Neural crest cell (in vitro differentiated cells): ENCODE measurements at places on chromosomes 16 and 17.

- peak overlapping the region; percentile 64 for H3K4me3 ChIP-seq
- peaks cover 48% of the 10 kb centered on the region for H3K4me1 ChIP-seq
- DNase-seq, result no peak
Measured at GRCh38 chr17:17703140-17703919, 22.1 kb downstream of the RAI1 start.

GRCh38 chr17:40597156-40597555 lies 31.9 kb upstream of the CCR7 start:
- no peak overlapping the region for H3K27ac ChIP-seq
- H3K4me3 ChIP-seq, result no peak overlapping the region
- no peak for DNase-seq
- no peaks in the 10 kb centered on the region for H3K4me1 ChIP-seq
- no peaks in the 10 kb centered on the region for H3K36me3 ChIP-seq

- no peak for DNase-seq
- H3K27me3 ChIP-seq, result peaks cover 25% of the 10 kb centered on the region
- peaks cover 5% of the 10 kb centered on the region for H3K4me1 ChIP-seq
- H3K36me3 ChIP-seq, result no peaks in the 10 kb centered on the region
- no peak overlapping the region for H3K27ac ChIP-seq
Measured at GRCh38 chr16:27317738-27318391, 4.1 kb downstream of the IL4R start.

GRCh38 chr17:164303-165235 lies 16.9 kb downstream of the DOC2B start:
- no peaks in the 10 kb centered on the region for H3K36me3 ChIP-seq
- H3K4me3 ChIP-seq, result no peak overlapping the region
- peaks cover 5% of the 10 kb centered on the region for H3K4me1 ChIP-seq

- H3K4me3 ChIP-seq, result no peak overlapping the region
- no peaks in the 10 kb centered on the region for H3K4me1 ChIP-seq
- DNase-seq, result no peak
- no peak overlapping the region for H3K27ac ChIP-seq
- no peaks in the 10 kb centered on the region for H3K36me3 ChIP-seq
Measured at GRCh38 chr17:79579074-79579800, 31.6 kb downstream of the RBFOX3 start.

GRCh38 chr16:14320406-14320805 lies 249.3 kb downstream of the MRTFB start:
- no peaks in the 10 kb centered on the region for H3K36me3 ChIP-seq
- H3K4me3 ChIP-seq, result no peak overlapping the region
- DNase-seq, result no peak
- H3K4me1 ChIP-seq, result no peaks in the 10 kb centered on the region
- no peak overlapping the region for H3K27ac ChIP-seq

- peaks cover 35% of the 10 kb centered on the region for H3K36me3 ChIP-seq
- no peaks in the 10 kb centered on the region for H3K4me1 ChIP-seq
- H3K27ac ChIP-seq, result no peak overlapping the region
Measured at GRCh38 chr16:70665113-70665694, 18.8 kb downstream of the IL34 start.

GRCh38 chr17:27265333-27265732 lies 28.6 kb upstream of the WSB1 start:
- no peak for DNase-seq
- peaks cover 18% of the 10 kb centered on the region for H3K27me3 ChIP-seq
- no peaks in the 10 kb centered on the region for H3K4me1 ChIP-seq

DNA sequence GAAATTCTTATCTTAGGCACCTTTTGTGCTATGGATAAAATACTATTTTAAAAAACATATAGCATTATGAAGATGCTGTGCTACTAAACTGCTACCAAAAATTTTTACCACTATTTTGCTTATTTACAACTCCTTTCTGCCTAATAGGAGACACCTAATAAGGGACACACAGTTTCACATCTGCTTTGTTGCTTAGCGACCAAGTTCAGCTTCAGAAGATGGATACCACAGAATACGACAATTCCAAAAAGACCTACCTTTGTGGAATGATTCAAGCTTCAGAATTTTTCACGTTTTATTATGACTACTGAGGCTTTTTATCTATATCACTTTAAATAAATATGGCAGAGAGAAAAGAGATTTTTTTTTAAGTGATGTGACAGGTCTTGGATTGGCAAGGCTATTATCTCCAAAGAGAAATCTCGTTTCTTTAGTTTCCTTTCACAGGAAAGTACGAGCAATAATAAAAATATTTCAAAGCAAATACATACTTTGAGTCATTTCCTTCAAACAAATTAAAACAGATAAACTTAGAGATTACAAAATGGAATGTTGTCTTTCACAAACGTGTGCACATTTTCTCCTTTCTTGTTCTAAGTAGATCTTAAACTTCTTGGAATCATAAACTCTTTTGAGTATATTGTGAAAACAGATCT lies 35.4 kb downstream of the SPAG9 start:
- peaks cover 2% of the 10 kb centered on the region for H3K36me3 ChIP-seq
- no peak overlapping the region for H3K4me3 ChIP-seq
- no peak overlapping the region for H3K27ac ChIP-seq
- DNase-seq, result no peak
- H3K27me3 ChIP-seq, result no peaks in the 10 kb centered on the region

- no peak for DNase-seq
- H3K27ac ChIP-seq, result no peak overlapping the region
- H3K27me3 ChIP-seq, result peaks cover 22% of the 10 kb centered on the region
Measured at GRCh38 chr17:79830763-79831264, 8.4 kb downstream of the CBX4 start.

DNA sequence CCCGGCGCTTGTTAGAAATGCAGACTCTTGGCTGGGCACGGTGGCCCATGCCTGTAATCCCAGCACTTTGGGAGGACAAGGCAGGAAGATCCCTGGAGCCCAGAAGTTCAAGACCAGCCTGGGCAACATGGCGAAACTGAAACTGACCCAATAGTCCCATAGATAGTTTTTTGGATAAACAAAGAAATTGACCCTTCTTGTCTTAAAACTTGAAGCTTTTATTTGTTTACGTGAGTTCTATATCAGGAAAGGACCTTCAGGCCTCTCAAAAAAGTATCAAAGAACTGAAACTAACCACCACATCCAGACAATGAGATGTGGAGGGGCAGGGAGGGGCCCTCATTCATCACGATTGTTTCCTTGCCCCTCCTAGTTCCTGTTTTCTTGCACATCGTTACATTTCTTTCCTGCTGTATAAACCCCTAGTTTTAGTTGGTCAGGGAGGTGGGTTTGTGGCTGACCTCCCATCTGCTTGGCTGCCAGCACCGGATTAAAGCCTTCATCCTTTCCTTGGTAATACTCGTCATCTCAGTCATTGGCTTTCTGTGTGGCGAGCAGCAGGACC lies 29.9 kb upstream of the PRM1 start:
- no peak for DNase-seq
- H3K27me3 ChIP-seq, result peaks cover 2% of the 10 kb centered on the region
- no peaks in the 10 kb centered on the region for H3K36me3 ChIP-seq
- H3K4me1 ChIP-seq, result peaks cover 21% of the 10 kb centered on the region
- no peak overlapping the region for H3K4me3 ChIP-seq

GRCh38 chr16:30987581-30988190 lies 2.7 kb downstream of the HSD3B7 start:
- H3K4me1 ChIP-seq, result no peaks in the 10 kb centered on the region
- no peaks in the 10 kb centered on the region for H3K27me3 ChIP-seq
- H3K4me3 ChIP-seq, result no peak overlapping the region
- no peak overlapping the region for H3K27ac ChIP-seq
- DNase-seq, result no peak

DNA sequence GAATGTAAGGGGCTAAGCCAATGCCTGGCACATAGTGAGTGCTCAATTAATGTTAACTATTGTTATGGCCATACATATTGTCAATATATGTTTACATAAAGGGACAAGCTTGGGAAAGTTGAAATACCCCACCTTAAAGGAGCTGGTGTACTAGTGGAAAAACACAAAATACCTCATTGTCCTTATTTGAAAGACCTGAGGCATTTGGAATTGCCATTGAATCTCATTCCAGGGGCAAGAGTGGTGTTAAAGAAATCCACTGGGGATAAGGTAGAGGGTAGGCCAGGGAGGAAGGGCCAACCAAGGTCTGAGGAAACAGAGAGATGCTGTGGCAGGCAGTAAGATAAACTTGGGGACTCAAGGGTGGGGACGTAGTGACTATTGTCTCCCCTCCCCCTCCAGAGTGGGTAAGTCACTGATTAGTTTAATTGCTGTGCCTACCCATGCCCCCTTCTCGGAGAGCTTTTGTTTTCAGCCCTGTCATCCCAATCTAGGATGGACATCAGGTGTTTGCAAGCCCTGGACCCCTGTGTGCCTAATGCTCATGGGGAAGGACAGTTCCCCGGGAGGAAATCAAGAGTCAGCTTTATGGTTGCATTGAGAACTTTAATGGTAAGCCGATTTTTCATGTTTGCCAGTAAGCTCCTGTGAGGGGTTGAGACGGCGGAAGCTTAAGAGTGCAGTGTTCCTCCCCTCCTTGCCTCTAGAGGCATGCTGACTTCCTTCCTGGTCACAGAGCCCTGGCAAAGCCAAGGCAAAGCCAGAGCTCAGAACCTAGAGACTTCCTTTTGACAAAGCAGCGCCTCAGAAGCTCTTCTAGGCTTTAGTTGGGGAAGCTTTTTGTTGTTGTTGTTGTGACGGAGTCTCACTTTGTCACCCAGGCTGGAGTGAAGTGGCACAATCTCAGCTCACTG lies 2.5 kb upstream of the HEATR9 start:
- no peak for DNase-seq
- H3K27me3 ChIP-seq, result no peaks in the 10 kb centered on the region
- peaks cover 14% of the 10 kb centered on the region for H3K4me1 ChIP-seq
- peak overlapping the region; percentile 14 for H3K27ac ChIP-seq

GRCh38 chr17:78665952-78666920 lies 89.0 kb upstream of the DNAH17 start:
- H3K4me3 ChIP-seq, result no peak overlapping the region
- H3K36me3 ChIP-seq, result no peaks in the 10 kb centered on the region
- H3K27me3 ChIP-seq, result no peaks in the 10 kb centered on the region
- H3K27ac ChIP-seq, result no peak overlapping the region
- H3K4me1 ChIP-seq, result peaks cover 14% of the 10 kb centered on the region

- H3K4me1 ChIP-seq, result peaks cover 24% of the 10 kb centered on the region
- no peaks in the 10 kb centered on the region for H3K27me3 ChIP-seq
- peaks cover 1% of the 10 kb centered on the region for H3K36me3 ChIP-seq
- no peak for DNase-seq
Measured at GRCh38 chr16:28212532-28212873, 738 bp upstream of the XPO6 start.

GRCh38 chr16:74635303-74635702 lies 28.4 kb upstream of the GLG1 start:
- peaks cover 9% of the 10 kb centered on the region for H3K36me3 ChIP-seq
- H3K4me1 ChIP-seq, result no peaks in the 10 kb centered on the region
- H3K27ac ChIP-seq, result no peak overlapping the region
- no peak overlapping the region for H3K4me3 ChIP-seq
- no peaks in the 10 kb centered on the region for H3K27me3 ChIP-seq
- DNase-seq, result no peak

- DNase-seq, result peak; percentile 53
- peak overlapping the region; percentile 90 for H3K4me3 ChIP-seq
- H3K4me1 ChIP-seq, result peaks cover 60% of the 10 kb centered on the region
- H3K27ac ChIP-seq, result peak overlapping the region; percentile 98
- peaks cover 3% of the 10 kb centered on the region for H3K36me3 ChIP-seq
Measured at GRCh38 chr16:86740906-86741799, 162.8 kb downstream of the FOXL1 start.

DNA sequence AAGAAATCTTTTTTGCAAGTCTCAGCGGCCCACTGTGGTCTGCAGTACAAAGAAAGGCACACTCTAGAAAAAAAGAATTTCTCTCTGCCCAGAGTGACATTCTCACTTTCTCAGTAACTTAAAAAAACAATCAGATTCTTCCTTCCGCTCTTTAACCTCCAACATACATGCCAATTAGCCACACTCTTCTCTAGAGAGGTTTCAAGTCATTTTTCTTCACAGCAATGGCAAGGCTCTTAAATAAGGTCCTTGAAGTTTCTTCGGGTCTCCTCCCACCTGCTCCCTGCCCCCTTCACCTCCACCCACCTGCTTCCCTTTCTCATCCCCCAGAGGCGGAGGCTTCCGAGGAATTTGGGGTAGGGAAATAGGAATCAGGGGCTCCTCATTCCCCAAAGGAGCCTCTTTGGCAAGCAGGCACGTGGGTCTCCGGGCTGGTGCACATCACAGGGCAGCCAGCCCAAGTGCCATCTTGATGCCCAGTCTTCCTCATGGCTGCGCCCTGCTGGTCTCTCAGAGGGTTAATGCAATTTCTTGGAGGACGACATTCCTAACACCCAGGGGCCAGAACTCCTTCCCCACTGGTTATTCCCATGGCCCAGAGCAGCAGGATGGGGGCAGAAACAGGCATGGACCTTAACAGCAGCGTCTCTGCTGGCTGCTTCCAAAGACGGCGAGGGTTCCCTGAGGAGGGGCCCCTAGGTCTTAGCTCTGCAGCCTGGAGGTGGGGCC lies 855 bp upstream of the MEOX1 start:
- no peak overlapping the region for H3K4me3 ChIP-seq
- H3K36me3 ChIP-seq, result no peaks in the 10 kb centered on the region
- no peak for DNase-seq
- H3K27me3 ChIP-seq, result no peaks in the 10 kb centered on the region

GRCh38 chr17:1649844-1650501 lies at the start of gene RILP:
TSS of gene RILP (minus strand) at chr17:1649866. CDS start at chr17:1649804, 62 bp downstream.
- H3K27ac ChIP-seq, result no peak within 1 kb of the TSS
- peaks cover 13% of the 10 kb centered on the region for H3K36me3 ChIP-seq
- peaks cover 11% of the 10 kb centered on the region for H3K27me3 ChIP-seq

DNA sequence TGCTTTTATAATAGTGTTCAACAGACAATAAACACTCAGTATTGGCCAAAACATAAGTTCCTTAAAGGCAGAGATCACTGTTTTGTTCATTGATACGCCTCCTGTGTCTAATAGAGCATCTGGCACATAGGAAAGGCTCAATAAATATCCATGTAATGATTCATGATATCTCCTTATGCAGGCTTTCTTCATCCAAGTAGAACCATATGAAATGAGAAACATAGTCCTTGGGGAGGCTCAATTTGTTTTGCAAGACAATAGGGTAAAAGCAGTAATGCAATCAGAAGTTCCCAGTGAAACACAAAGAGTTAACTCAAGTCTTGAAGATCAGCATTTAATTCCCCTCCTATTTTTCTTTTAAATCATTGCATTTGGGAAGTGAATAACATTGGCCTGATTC lies 16.4 kb downstream of the CDH8 start:
- H3K4me3 ChIP-seq, result no peak overlapping the region
- H3K4me1 ChIP-seq, result peaks cover 12% of the 10 kb centered on the region
